NCI-H1048 (cell line): ENCODE measurements at places on chromosomes 5 and 9.

- DNase-seq = no peak
Observed at GRCh38 chr9:15115041-15115440, 192.0 kb downstream of the TTC39B start.

DNA sequence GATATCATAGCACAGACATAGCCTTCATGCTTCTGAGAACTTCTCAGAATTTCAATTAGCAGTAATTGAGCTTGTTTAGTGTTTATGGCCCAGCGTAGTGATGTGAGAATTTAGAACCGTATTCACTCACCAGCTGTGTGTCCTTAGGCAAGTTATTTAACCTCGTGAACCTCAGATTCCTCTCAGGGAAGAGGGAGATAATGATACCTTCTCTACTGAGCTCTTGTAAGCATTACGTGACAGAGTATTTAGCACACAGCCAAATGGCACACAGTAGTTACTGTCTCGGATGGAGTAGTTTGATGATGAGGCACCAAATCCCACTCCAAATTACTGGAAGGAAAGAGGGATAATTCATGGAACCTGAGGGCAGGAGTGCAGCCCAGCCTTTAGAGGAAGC is 429.3 kb downstream of the CCDC171 start:
- no peak for DNase-seq

DNA sequence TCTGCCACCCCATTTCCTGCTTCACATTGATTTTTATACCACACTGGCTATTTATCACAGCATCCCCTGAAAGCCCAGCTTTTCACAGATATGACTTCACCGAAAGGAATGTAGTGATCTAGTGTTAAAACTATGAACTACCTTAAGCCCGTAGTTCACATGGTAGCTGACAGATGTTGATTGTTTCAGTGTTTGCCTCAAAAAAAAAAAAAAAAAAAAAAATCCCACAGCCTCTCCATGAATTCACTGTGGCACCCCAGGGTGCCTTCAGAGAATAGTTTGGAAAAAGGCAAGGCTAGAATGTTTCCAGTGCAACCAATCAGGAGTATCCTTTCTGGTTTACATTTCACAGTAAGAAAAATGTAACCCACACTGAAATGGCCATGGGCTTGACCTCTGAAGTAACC is 37.1 kb downstream of the GLIS3 start:
- DNase-seq = no peak

DNA sequence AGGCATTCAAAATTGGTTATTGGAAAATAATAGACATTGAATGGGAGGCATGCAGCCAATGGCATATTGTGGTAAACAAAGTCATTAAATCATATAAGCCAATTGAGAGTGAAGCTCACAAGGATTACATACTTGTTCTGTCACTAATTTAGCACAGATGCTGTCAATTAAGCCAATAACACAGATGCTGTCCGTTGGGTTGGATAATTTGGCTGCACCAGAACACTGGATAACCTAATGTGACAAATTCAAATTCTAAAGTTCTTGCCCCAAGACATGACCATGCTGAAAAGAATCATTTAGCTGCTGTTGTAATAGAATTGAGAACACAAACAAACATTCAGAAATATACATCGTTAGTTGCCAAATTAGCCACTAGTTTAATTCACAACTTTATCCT is 1796.4 kb downstream of the EFNA5 start:
- no peak for DNase-seq

DNA sequence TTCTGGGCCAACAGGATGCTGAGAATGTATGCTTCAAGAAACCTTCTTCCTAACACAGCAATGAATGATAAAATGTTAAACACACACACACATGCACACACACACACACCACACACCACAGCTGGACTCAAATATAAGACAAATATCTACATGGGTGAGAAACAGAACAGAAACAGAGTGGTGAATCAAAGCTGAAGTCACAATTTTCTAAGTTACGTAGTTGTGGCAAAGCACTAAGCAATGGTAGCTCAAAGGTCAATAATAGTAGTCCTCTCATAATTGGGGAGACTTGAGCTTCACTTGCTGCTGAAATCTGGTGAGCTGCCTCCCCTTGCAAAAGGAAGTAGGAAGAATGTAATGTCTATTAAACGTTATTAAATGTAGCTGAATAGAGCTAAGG is 33.7 kb upstream of the ITGA1 start:
- no peak for DNase-seq

- no peak for DNase-seq
Observed at GRCh38 chr9:75671354-75671753, 219.1 kb upstream of the PCSK5 start.

- no peak for DNase-seq
Observed at GRCh38 chr5:83644301-83644700, 76.4 kb downstream of the HAPLN1 start.

DNA sequence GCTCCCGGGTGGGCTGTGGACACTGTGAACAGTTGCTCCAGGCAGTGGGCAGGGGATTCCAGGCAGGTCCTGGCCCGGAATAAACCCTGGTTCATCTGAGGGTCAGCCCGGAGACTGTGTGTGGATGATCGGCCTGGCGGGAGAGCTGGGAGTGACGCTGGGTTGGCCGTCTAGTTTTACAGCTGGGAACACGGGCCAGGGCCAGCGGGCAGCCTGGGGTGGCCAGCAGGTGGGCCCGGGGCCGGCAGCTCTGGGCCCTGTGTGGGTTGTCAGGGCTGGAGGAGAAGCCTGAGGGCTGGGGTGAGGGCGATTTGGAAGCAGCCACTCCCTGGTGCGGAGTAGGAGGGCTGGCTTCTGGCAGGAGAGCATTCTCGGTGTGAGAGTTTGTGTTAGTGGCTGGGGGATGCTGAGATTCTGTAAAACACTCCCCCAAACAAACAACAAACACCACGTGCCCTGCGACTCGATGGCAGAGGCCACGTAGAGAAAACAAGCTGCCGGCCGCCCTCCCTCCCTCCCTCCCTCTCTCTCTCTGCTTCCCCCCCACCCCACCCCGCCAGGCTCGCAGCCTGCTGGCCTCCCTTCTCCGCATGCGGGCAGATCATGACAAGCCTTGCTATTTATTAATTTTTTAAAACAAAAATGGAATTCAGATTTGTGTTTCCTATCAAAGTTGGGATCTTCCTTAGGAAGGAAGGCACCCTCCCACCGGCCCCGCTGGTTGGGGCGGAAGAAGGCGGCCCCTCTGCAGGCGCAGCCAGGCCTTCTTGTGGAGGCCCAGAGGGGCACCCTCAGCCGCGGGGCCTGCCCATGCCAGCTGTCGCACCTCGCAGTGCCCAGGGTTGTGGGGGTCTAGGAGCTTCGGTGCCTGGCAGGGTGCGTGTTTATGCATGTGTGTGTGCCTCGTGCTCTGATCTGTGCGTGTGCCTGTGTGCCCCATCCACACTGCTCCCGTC is 49.5 kb downstream of the RXRA start:
- no peak for DNase-seq

- no peak for DNase-seq
Observed at GRCh38 chr9:109010746-109011145, 2.6 kb downstream of the CTNNAL1 start.

DNA sequence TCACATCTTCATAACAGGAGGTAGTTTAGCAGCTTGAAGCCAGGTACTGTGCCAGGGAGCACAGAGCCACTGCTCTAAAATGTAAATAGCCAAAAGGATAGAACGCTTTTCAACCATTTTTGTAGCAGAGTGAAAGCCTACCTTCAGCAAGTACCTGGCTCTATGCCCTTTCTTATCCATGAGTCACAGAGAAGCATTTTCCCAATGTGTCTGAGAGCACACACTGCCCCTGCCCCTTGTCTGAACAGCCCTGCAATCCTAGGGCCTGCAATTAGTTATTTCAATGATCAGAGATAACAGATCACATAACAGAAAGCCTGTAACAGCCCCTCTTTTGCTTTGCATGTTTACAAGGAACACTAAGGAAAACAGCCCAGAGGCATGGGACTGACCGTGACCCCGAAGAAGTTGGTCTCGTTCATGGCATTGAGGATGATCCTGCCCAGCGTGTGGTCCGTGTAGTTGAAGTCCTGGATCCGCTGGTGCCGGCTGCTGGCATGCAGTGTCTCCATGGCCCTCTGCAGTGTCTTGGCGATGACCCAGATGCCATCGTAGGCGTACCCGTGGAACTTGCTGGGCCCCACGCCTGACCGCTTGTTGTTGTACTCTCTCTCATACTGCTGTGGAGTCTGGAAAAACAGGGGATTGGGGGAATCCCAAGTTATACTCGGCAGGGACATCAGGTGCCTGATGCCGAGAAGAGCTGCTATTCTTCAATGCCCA is 198.3 kb upstream of the TBC1D2 start:
- DNase-seq = no peak

GRCh38 chr5:3006526-3006925 is 255.0 kb upstream of the IRX2 start:
- no peak for DNase-seq

DNA sequence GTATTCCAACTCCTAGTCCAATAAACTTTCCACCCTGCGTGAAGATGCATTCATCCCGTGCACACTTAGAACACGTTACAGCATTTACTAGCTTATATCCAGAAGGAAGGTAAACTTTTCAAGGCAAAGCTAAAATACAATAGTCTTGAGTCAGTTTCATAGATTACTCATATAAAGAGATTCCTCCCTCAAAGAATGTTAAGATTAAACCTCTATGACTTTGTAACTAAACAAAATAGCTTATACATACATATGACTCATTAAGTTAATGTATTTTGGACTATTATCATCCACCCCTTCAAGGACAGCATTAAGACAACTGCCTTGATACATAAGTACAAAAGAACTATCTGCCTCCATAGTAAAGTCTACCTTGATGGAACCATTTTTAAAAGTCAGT is 36.1 kb downstream of the TLE1 start:
- no peak for DNase-seq

DNA sequence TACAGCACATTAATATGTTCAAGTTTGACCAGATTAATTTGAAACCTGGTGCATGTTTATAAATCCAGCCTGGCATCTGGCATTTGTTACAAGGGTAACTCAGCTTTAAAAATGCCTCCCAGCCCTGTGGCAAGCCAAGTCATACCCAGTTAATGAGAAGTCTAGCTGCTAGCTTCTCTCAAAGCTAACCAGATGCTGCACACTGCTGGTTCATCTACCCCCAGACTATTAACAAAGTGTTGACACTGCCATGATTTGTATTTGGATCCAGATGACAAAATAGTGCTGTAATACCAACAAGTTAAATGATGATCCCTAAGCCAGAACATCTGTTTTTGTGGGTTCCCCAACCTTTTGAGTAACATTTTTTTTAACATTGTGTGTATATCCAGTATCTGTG is 573.7 kb upstream of the DAB2 start:
- no peak for DNase-seq

GRCh38 chr5:652773-653350 is 40.3 kb downstream of the TPPP start:
- DNase-seq = no peak

- DNase-seq = no peak
Observed at GRCh38 chr9:70389621-70390266, 24.7 kb downstream of the KLF9 start.

DNA sequence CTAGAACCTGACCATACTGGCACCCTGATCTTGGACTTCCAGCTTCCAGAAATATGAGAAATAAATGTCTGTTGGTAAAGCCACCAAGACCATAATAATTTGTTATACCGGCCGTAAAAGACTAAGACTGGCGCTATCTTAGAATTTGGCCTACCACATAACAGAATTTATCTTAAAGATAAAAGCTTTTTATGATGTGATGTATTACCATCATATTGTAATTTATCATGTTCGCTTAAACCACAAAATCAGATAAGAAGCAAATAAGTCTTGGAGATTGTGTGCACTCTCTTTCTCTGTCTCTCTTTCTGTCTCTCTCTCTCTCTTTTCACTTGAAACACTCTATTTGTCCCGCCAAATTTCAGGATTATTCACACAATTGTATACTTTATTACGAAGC is 35.6 kb downstream of the FST start:
- DNase-seq = no peak

GRCh38 chr5:60545551-60545950 is 154.4 kb downstream of the DEPDC1B start:
- no peak for DNase-seq

GRCh38 chr9:124040186-124040931 is 28.8 kb downstream of the LHX2 start:
- DNase-seq = no peak

- no peak for DNase-seq
Observed at GRCh38 chr9:124098141-124098905, 86.8 kb downstream of the LHX2 start.

- DNase-seq = no peak
Observed at GRCh38 chr5:73655521-73656160, 29.6 kb downstream of the ARHGEF28 start.
